ENCODE measurements at places on chromosomes 4 and X.

GRCh38 chr4:174134361-174134760 is 149.1 kb downstream of the FBXO8 start:
- no peak for DNase-seq

GRCh38 chrX:13085526-13085925 is 41.1 kb upstream of the FAM9C start:
- DNase-seq, result no peak

DNA sequence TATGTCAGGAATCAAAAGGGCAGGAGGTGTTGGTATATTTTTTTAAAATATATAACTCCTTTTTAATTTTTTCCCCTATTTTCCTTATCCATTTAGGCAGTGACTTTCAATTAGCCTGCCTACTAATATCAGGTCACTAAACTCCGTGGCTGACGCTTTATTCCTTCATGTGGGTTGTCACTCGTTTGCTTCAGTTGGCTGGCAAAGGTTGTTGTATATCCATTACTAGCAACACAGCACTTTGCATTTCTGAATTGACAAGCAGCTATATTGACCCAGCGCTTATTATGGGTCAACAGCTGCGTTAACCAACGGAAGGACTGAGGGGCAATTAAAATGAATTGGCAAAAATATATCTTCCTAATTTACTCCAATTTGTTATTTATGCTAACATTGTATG is 87.7 kb downstream of the ARX start:
- no peak for DNase-seq

DNA sequence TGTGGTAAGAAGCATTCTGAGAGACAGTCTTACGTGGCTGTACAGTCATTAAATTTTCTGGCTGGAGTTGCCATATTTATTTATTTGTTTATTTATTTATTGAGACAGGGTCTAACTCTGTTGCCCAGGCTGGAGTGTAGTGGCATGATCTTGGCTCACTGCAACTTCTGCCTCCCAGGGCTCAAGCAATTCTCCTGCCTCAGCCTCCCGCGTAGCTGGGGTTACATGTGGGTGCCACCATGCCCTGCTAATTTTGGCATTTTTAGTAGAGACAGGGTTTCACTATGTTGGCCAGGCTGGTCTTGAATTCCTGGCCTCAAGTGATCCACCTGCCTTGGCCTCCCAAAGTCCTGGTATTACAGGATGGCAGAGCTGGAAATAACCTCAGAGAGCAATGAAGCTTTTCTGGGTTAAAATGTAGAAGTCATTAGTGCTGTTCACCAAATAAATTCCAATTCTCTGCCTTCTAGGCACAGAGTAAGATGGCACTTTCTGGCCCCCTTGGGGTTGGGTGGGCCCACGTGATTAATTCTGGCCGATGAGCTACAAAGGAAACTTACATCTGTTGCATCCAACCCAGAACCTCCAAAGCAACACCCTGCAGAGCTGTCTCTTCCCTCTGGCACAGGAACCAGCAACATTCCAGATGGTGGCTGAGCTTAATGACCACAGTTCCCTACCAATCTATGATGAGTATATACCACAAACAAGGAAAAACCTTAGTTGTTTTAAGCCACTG is 4.5 kb downstream of the MRFAP1 start:
- no peak for DNase-seq

DNA sequence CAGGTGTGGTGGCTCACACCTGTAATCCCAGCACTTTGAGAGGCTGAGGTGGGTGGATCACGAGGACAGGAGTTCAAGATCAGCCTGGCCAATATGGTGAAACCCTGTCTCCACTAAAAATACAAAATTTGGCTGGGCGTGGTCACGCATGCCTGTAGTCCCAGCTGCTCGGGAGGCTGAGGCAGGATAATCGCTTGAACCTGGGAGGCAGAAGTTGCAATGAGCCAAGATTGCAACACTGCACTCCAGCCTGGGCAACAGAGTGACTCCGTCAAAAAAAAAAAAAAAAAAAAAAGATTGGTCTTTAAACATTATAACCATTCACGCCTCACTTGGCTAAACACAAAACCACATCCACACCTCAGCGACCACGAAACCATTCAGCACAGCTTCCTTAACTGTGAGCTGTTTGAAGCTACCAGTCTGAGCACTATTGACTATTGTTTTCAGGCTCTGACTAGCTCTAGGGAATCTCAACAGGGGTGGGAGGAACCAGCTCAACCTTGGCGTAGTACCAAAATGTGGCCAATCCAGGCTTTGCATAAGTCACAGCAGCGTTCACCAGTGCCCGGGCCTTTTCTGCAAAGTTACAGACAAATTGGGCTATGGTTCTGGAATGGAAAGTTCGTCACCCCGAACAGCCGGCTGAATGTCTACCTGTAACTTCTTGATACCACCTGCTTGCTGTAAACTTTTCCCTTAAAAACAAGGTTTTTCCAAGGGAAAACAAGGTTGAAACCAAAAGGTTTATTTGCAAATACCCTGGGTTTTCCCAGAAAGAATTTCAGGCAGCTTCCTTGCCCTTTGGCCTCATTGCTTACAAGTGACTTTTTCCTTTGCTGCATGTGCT is 73.6 kb upstream of the DHX15 start:
- no peak for DNase-seq

DNA sequence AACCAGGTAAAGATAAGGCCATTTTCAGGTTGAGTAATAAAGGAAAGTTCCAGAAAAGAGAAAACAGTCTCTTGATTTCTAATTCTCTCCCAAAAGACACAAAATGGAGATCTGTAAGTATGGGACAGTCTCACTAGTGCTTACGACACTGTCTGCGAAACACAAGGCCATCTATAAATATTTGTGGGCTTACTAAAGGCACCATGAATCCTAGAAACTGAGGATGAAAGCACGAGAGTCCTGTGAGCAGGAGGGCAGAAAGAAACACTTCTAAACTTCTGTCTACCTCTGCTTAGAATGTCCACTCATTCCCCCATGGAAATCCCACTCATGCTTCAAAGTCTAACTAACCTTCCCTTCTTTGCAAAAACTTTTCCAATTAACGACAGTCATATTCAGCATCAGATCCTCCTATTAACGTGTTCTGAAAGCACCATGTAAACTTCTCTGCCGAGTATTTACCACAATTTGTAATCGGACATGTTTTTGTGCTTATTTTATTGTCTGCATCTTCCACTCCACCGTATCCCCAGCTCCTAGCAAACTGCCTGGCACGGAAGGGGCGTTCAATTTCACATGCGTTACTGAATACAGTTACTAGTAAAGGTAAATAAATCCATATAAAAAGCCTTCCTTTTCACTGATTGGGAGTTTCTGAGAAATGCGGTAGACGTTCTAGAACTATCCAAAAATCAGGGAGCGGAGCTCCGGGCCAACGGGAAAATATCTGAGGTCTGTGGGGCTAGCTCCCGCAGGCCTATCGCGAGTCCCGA is 665 bp downstream of the PSMD10 start:
- no peak for DNase-seq

- no peak for DNase-seq
These were observed 31.9 kb downstream of the CDKL2 start for GRCh38 chr4:75598390-75598789.

DNA sequence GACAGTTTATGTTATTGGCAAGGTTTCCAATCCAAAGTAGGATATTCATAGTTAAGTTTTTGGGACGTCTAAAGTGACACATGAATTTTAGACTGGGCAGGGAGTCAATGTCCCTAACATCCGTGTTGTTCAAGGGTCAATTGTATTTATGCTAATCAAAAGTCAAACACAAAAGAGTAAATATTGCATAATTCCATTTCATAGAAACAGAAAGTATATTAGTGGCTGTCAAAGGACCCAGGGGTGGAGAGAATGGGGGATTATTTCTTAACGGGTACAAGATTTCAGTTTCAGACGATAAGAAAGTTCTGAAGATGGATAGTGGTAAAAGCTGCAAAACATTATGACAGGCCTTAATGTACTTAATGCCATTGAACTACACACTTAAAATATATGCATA is 971.8 kb upstream of the AGA start:
- no peak for DNase-seq

GRCh38 chrX:132750331-132751062 is 207.9 kb downstream of the HS6ST2 start:
- no peak for DNase-seq

DNA sequence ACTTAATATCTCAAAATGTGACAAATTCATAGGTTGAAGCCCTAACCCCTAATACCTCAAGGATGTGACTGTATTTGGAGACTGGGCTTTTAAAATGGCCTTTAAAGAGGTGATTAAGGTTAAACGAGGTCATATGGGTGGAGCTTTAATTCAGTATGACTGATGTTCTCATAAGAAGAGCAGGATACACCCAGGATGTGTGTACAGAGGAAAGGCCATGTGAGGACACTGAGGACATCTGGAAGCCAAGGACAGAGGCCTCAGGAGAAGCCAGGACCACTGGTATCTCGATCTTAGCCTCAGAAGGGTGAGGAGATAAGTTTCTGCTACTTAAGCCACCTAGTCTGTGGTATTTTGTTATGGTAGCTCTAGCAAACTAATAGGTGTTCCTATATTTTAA is 49.0 kb upstream of the SHISA3 start:
- no peak for DNase-seq

- no peak for DNase-seq
These were observed 260.5 kb downstream of the IQCM start for GRCh38 chr4:149555146-149555545.

DNA sequence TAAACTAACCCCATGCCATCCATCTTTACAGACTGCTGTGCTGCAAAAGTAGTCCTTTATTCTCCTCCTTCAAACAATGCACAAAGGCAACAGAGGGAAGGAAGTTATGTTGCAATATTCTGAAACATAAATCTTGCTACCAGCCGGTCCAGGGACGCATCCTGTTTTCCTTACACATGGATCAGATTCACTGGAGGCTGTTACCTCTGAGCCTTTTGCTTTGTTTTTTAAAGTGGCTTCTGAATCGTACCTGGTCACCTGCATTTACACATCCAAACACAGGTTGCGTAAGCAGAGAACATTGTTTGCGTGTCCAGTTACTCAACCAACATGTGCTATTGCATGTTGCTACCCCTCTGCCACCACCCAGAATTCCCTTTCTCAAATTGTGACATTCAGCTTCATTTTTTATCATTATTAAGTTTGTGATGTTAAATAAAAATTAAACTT is 8.8 kb downstream of the PPARGC1A start:
- DNase-seq, result no peak

DNA sequence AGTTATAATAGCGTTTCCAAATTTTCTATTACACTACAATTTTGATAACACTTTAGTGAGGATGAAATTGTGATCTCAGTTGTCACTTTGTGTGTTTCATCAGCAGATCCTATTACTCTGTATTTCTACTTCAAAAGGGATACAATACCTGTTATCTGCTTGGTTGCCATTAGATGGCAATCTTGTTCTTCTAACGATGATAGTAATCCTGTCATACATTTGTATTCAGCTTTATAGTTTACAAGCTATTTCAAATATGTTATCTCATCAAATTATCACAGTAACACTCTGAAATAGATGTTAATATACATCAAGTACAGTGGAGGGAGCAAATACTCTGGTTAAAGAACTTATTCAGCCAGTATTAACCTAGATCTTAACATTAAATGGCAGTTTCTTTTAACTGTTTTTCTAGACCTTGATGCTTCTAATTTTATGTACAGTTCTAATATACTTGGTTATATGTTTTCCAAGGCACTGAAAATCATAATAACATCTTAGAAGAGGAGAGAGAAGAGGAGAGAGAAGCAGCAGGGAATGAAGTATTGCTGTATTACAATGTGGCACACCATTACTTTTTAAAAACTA is 292.0 kb downstream of the CCSER1 start:
- DNase-seq, result no peak

GRCh38 chrX:120999413-120999812 is 13.9 kb upstream of the CT47A1 start:
- no peak for DNase-seq

DNA sequence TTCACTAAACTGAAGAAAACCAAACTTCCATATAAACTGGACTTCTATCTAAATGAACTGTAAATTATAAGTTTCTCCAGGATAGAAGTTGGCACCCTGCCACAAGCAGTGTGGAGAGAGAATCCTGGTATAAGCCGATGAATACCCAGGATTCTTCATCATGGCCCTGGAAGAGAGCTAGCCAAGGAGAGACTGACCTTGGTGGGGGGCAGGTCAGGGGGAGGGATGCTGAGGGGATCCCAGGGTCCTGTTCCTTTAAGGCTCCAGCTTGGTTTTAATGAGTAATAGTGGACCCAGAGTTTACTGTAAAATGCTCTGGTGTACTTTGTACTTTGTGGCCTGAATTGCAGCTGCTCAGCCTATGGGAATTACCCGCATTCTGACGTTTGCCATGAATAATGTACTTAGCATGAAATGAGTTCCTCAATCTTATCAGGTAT is 16.9 kb downstream of the RASSF6 start:
- no peak for DNase-seq

DNA sequence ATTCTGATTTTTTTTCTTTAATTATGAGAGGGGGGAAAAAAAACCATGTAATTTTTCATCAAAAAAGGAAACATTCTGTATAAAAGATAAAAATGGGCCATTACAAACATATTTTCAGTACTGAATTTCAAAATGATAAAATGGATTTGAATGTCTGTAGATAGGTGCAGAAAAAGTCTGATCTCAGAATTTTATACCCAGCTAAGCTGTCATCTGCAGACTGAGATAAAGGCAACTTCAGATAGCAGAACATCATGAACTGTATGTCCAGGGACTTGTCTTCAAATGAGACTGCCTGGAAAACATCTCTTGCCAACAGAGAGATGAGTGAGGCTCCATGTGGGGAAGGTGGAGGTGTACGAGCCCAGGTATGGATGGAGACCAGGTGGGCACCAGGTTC is 118.5 kb upstream of the PSAPL1 start:
- no peak for DNase-seq

GRCh38 chrX:9204560-9204959 is 170.6 kb upstream of the FAM9B start:
- DNase-seq, result no peak

- no peak for DNase-seq
These were observed 60.4 kb upstream of the MAGEA4 start for GRCh38 chrX:151852294-151852693.

GRCh38 chrX:153702336-153703035 is 14.8 kb downstream of the SLC6A8 start:
- DNase-seq, result no peak

DNA sequence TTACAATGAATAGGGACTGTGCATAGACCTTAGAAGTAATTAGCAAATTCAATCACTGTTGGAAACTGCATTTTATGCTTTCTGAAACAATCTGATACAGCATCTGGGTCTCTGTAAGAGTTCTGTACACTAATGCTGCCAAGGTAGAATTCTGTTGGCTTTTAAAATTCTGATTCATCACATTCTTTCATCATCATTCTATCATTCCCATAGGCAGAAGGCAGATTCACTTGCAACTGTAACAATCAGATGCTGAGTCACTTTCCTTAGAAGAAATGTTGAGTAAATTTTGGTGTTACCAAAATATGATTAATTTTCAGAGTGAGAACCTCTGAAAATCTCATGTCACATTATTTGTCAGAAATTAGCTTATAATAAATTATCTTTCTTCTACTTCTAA is 267.2 kb downstream of the MAPK10 start:
- DNase-seq, result no peak

- no peak for DNase-seq
These were observed 468.2 kb downstream of the ZIC3 start for GRCh38 chrX:138034136-138034535.

- DNase-seq, result no peak
These were observed 34.0 kb downstream of the EMCN start for GRCh38 chr4:100483796-100484195.

- no peak for DNase-seq
These were observed 36.2 kb upstream of the PRDX4 start for GRCh38 chrX:23631136-23631535.

GRCh38 chr4:6916587-6917460 is 7.2 kb downstream of the TBC1D14 start:
- no peak for DNase-seq

Measured in endothelial cell (in vitro differentiated cells).